ENCODE measurements at places on chromosomes 11 and 22.

DNA sequence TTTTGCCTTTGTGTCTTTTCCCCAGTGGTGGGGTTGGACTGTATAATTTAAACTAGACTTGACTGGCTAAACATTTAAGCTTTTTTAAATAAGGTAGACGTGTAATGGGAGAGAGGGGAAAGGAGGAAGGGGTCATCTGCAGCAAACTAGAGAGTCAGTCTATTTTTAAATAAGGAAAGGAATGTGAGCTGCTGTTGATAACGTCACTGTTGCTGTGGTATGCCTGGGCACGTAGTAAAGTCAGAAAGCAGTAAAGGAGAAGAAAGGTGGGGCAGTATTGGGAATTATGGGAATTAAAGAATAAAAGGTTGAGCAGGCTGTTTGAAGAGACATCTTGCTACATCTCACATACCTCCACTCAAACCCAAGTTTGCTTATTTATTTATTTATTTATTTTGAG lies 80.4 kb upstream of the FSHB start:
- no peak for DNase-seq

GRCh38 chr11:120554766-120555432 lies 43.4 kb downstream of the GRIK4 start:
- DNase-seq: no peak

DNA sequence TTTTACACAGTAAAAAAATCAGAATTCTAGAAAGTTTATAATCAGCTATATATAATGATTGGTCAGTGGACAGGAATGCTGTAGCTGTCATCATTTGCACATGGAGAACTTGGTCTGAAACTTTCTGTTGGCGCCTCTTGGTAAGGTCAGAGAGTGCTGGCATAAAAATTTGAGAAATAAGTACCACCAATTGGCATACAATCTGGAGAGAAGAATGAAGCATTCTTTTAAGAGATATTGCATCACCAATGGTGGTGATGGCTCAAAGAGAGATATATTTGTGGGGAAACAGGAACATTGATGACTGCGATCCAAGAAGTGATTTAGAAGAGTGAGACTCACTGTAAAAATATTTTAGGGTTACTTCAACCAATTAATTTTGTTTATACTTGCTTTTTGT lies 19.8 kb upstream of the OOSP1 start:
- no peak for DNase-seq

- no peak for DNase-seq
Observed at GRCh38 chr11:520428-521176, 13.6 kb upstream of the RNH1 start.

GRCh38 chr11:86360775-86361395 lies 13.8 kb upstream of the CCDC81 start:
- DNase-seq: no peak

- DNase-seq: peak; percentile 44
Observed at GRCh38 chr11:114738954-114739353, 60.6 kb downstream of the NXPE2 start.

- no peak for DNase-seq
Observed at GRCh38 chr11:13116491-13116890, 107.4 kb downstream of the RASSF10 start.

DNA sequence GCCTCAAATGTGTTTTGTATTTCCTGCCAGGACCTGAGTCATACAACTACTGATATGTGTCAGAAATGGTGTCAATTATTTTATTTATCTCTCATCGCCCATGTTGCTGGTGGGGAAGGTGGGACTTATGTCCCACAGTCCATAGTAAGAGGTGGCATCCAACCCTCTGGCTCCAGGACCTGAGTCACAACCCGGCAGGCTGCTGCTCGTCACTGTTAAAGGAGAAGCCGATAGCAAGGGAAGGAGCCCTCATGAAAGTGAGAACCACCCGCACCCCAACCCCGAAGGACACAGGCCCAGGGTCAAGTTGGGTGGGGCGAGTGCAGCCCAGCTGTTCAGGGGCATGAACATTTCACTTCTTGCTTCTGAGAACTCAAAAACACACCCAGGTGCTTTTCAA lies 33.1 kb upstream of the TP53I11 start:
- DNase-seq: no peak

DNA sequence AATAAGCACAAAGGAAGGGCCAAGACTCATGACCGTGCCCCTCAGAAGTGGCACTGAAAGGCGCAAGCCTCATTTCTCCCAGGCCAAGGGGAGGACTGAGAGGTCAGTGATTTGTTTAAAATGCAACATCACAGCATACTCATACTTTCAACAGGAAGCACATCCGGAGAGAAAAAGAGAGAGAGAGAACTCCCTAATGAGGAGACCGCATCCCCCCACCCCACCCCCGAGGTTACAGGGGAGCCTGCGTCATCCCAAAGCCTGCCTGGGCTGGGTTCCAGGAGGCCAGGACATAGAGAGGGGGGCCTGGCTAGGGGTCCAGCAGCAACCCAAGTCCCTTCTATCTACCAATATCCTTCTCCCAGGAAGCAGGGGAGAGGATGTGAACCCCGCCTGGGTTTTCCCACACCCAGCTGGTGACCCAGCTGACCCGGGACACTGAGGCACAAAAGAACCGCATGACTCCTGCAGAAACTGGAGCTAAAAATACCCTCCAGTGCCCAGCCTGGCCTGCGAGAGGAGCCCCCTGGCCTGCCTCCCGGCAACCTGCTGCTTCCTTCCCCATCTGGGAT lies 3.8 kb downstream of the CSNK1E start:
- no peak for DNase-seq

DNA sequence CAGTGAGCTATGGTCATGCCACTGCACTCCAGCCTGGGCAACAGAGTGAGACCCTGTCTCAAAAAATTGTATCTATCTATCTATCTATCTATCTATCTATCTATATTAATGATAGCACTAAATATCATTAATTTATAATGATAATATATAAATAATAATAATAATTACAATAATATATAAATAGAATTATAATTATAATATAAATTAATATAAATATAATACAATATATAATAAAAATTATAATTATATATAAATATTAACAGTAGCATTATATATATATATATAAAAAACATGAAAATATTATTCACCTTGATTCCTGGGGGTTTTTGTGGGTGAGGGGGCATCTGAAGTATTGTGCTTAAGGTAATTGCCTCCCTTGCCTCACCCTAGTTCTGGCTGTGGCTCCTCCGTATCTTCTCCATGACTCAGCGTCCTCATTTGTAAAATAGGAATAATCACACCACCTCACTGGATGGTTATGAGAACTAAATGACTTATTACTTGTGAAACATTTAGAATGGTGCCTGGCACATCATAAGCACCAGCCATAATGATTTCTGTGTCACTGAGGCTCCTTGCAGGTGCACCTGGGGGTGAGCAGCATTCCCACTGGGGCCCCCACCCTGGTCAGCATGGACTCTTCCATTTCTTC lies 18.8 kb downstream of the RASD2 start:
- no peak for DNase-seq

DNA sequence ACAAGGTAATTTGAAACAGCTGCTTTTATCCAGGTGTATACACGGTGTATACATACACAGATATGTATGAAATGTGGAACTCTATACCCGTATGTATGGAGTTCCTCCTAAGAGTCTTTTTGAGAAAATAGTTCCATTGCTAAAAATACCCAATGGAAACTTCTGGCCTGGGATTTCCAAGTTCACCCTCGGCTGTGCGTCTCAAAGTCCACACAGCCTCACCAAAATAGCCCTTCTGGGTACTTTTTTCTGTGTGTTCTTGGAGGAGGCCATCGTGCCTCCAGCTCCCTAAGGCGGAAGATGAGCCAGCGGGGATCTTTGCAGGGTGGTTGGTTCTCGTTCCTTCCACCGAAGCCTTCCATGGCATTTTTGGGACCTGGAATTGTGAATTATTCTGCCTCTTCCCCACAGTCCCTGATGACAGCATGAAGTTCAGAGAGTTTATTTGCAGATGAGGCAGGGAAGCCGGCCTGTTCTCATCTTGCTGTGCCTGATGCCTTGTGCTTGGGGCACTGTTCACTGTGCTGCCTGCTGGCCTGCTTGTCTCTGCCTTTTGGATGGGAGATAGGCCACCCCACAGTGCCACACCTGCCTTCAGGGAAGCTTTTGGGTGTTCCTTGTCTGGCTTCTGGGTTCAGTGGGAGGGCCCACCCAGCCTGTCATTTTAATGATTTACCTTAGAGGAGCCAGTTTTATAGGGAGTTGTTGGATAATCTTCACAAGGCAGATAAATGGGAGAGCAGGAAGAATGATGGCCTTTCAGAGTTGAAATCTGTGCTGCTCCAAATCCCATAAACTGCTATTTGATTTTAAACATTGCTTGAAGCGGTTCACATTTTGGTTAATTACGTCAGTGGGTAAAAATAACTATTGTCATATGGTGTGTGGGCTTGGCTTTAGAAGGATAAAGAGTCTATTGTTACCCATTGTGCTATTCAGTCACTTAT lies 112.7 kb upstream of the OR4B1 start:
- peak; percentile 51 for DNase-seq

GRCh38 chr11:76194872-76195668 lies 11.2 kb downstream of the WNT11 start:
- no peak for DNase-seq

GRCh38 chr11:35192347-35192746 lies 53.4 kb downstream of the CD44 start:
- DNase-seq: no peak

- DNase-seq: no peak
Observed at GRCh38 chr11:115576606-115577380, 72.6 kb upstream of the CADM1 start.

DNA sequence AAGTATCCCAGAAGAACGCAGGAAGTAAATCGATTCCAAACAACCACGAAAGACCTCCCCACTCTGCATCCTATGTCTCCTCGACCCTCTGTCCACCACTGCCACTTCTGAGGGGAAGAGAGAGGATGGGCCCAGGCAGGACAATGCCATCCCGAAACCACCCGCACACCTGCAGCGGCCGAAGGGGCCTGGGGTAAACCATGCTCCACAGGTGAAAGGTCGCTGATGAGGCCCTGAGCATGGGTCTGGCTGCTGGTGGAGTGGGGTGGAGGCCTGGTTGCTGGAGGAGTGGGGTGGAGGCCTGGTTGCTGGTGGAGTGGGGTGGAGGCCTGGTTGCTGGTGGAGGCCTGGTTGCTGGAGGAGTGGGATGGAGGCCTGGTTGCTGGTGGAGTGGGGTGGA lies 13.1 kb downstream of the TOLLIP start:
- DNase-seq: no peak

- DNase-seq: no peak
Observed at GRCh38 chr11:82872377-82873150, 27.7 kb downstream of the PRCP start.

- peak; percentile 85 for DNase-seq
Observed at GRCh38 chr11:67629386-67630227, at the start of gene NUDT8. NUDT8 (minus strand) TSS chr11:67629937; CDS start chr11:67629911, 26 bp downstream.

DNA sequence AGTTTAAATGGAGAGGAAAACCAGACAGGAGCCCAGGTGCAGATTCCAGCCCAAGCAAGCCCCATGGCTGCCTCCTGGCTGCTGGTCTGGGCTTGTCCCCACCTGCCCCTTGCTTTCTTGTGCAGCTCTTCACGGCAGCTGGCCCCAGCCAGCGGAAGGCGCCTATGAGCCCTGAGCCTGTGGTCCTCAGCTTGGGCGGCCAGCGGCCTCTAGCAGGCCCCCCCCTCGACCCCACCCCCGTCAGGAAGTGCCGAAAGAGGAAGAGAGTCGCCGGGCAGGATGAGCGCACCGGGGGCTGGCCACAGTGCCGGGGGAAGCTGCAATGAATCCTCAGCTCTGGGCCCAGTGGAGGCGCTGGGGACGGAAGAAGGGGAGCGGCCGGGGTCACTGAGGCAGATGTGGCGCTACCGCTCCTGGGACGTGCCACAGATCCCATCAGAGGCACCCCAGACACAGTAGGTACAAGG lies 2.1 kb upstream of the DGKZ start:
- peak; percentile 59 for DNase-seq

DNA sequence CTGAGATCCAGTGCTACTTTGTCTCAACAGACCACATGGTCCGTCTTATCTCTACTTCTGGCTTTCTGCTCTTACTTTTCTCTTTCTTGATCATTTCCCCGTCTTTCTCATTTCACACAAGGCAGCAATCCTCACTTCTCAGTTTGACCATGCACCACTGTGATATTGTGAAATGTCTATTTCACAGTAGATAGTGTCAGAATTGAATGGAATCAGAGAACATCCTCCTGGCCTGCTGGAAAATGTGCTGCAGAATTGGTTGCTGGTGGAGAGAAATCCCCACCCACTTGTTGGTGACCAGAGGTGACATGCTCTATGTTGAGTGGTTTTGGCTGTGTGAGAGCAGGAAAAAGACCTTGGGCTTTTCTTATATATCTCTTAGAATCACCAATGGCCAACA lies 57.8 kb upstream of the RCN1 start:
- peak; percentile 68 for DNase-seq

GRCh38 chr22:49997251-49997599 lies 15.3 kb downstream of the IL17REL start:
- DNase-seq: no peak

DNA sequence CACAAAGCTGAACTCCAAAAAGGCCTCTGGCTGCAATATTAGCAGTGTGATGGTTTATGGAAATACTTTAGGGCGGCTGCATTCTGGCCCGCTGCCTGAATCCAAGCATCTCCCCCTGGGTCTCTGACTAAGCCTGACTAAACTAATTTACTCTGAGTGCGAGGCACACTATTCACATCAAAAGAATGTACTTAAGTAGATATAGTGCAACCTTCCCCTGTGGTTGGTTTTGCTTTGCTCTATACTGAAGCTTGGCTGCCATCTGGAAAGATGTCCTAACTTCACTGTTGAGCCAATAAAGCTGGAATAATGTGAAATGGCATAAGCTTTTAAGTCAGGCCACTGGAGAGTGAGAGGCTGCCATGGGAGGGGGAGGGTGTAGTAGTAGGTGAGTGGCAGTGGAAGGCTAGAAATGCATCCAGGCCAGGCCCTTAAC lies 321.6 kb downstream of the AASDHPPT start:
- DNase-seq: no peak

DNA sequence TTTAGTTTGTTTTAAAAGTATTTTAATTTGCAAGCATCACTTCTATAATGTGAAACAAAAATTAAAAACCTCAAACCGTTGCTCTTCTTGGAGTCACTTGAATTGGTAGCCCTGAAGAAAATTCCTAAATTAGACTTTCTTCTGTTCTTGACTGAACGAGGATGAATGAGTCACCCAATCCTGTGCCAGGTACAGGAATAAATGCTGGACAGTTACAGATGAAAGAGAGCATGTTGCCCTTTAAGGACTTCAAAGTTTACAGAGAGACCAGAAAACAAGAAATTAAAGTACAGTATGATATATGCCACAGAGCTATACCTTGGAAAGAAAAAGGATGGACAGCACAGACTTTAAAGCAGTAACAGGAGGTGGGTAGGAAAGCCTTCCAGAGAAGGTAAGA lies 41.3 kb upstream of the CXCR5 start:
- no peak for DNase-seq

- DNase-seq: no peak
Observed at GRCh38 chr11:95434009-95434408, 203.0 kb upstream of the SESN3 start.

DNA sequence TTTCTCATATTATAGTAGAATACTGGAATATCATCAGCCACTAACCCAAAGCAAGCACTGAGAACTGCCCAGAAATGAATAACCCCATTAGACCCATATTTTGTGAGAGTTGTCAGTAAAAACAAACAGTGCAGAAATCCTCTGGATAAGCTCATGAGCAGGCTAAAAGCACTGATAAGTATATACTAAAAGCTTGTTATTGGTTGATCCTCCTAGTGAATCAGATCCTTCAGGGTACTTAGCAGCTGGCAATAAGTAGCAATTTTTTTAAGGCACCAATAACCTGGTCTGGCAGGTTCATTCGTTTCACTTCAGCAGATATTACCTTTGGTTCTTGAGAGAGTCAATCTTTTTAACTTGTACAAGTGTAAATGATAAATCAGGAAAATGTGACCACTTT lies 1.2 kb downstream of the NOX4 start:
- DNase-seq: no peak

- no peak for DNase-seq
Observed at GRCh38 chr11:103730131-103730940, 306.1 kb upstream of the DDI1 start.
